Activated CD4-positive, CD25-positive, alpha-beta regulatory T cell treated with anti-CD3 and anti-CD28 coated beads, Interleukin-2, amount 50 U/mL, for 24 hours (primary cell): ENCODE measurements at places on chromosomes 2 and 18.

- ATAC-seq: no peak
Observed at GRCh38 chr2:97900806-97901205, 94.9 kb downstream of the TMEM131 start.

GRCh38 chr2:140698636-140699035 is 1432.2 kb downstream of the LRP1B start:
- no peak for ATAC-seq

DNA sequence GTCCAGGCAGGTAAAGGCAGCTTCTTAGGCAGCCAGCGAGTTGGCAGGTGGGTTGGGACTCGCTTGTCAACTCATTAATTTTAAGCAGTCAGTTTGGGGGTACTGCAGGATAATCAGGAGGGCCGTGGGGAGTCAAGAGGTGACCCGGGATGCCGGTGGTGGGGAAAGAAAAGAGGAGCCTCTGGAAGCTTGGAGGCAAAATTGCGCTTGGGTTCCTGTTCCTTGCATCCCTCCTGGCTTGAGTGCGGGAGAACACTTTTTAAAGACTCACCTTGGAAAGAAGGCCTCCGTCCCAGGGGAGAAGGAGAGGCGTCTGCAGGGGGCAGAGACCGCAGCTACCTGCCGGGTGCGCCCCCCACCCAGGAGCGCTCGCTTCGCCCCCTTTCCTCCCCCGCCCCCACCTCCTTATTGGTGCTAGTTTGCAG is at the start of gene KCNJ3:
KCNJ3 (plus strand) TSS at position 400 of the 425 bp plus-strand sequence. CDS start 81 bp downstream, outside the sequence.
- ATAC-seq: no peak

GRCh38 chr2:48397281-48397680 is 132.7 kb upstream of the STON1 start:
- no peak for ATAC-seq

- no peak for ATAC-seq
Observed at GRCh38 chr2:165369131-165369897, 100.2 kb upstream of the CSRNP3 start.

DNA sequence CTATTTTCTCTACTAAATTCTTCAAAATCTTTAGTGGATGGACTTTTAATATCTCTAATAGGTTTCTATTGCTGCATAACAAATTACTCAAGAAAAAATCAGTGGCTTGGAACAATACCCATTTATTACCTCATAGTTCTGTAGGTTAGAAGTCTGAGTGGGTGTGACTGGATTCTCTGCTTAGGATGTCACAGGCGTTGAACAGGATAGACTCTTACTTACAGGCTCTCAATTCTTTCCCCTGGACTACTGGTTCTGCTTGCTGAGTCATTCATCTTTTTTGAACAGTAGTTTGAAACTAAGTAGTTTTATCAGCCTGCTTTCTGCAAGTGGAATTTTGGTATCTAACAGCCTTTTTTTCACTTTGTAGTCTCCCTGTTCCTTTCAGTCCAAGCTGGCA is 265.4 kb downstream of the ZNF385B start:
- ATAC-seq: no peak

DNA sequence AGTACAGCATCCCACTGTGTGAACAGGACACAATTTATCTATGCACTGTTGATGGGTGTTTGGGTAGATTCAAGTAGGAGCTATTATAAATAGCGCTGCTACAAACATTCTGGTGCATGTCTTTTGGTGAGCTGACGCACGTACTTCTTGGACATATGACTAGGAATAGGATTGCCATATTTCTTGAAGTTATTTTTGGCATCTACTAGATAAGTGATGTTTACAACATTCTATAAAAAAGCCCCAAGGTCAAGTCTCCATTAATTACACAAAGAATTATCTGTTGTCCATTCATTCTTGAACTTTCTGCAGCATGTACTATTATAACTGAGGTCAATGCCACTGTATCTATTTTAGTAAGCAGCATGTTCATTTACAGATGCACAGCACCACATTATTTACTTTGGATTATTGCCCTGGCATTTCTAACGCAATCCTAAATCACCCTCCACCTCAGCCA is 225.5 kb upstream of the TMEM200C start:
- no peak for ATAC-seq

- peak; percentile 17 for ATAC-seq
Observed at GRCh38 chr18:13276530-13277520, 58.3 kb downstream of the LDLRAD4 start.

- ATAC-seq: no peak
Observed at GRCh38 chr2:27247893-27248292, 15.0 kb downstream of the SLC30A3 start.

DNA sequence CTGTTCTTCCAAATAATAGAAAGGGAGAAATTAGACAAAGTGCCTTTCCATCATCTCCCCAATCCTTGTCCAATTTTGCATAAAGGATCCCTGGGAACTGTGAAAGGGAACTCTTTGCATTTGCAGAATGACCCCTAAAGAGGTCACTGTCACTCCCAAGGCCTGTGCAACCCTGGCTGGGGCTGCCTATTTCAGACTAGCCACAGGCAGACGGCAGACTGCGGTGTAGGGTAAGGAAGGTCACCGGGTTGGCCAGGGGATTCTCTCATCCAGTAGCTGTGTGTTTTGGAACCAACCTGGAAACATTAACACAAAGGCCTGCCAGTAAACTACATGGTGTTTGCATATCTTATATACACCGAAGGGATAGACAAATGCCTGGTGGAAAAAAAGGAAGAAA is 818.7 kb downstream of the BCL11A start:
- no peak for ATAC-seq

- no peak for ATAC-seq
Observed at GRCh38 chr2:206614811-206615210, 27.5 kb upstream of the FAM237A start.

- ATAC-seq: no peak
Observed at GRCh38 chr18:13243363-13243762, 24.8 kb downstream of the LDLRAD4 start.

DNA sequence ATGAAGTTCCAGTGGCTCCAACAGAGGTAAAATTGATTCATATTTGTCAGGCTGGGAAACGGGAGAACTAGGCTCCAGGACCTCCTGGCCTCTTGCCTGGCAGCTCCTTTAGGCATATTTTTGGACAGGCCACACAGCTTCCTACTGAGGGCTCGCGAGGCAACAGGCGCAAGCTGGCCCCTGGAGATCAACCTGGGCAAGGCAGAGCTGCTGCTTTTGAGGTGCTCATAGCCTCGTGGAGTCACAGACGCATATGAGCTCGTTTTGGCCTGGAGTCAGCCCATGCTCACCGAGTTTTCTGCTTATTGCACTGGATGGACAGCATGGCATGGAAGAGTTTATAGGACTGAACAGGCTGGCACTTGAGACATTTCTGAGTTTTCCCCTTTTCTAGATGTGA is 97.7 kb downstream of the CAPN13 start:
- ATAC-seq: no peak

DNA sequence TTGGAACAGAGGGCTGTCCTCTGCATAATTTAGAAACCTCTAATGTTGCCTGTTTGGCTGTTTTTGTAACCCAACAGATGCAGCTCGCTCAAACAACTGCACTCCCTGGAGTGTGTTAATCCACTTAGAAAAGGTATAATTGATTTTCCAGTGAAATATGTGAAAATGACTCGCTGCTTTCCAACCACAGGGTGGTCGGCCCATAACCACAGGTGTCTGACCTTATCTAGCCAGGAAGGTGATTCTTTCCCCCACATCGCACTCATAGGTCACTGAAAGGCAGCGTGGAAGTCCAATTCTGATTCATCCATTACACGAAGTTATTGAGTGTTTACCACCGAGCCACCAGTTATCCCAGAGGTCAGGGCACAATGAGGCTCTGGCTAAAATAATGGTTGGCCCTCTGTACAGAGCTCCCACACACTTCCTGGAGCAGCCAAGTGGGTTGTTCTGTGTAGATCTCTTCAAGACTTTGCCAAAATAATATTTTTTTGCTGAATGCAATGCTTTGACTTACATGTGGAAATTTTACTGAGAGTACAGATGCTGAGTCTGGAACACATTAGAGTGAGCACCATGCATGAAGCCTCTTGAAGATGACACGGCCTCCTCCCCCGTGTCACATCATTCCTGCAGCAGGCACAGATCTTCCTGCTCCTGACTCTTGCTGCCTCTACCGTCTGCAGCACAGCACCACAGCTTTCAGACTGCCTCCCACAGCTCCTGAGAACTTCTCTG is 396.2 kb downstream of the ZNF516 start:
- ATAC-seq: no peak

DNA sequence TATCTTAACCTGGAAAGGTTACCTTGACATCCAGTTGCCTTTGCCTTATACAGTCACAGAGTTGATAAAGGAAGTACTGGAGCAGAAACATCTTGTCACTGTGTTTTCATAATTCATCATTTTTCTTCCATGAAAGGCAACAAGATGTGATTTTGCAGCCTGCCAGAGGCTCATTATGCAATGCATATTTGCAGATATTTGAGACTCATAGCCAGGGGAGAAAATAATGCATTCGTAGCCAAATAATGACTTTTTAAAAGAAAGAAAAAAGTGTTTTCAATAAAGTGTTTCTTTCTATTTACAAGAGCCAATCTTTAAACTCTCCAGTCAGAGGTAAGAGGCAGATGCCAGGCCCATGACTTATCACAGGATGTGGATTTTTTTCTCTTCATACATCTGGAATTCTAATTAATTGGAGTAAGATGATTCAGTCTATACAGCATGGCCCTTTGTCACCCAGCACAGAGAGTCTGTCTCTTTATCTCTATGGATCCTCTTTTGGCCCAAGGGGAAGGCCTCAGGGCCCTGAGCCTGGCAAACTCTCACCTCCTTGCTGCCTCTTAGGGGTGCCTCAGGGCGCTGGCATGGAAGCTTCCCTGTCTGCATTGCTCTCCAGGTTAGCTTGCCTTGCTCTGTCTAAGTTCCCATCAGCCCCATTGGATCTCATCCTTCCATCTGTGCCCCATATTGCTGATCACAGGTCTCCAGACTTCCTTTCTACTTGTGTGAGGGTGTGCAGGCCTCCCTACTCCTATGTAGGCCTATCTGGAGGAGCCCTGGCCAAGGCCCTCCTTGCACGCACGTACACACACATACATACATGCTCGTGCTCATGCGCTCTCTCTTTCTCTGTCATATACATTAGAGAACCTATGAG is 247.7 kb downstream of the TPGS2 start:
- ATAC-seq: no peak

GRCh38 chr2:119059287-119059686 is 99.3 kb downstream of the C1QL2 start:
- ATAC-seq: no peak

GRCh38 chr2:26671691-26672090 is 20.8 kb upstream of the KCNK3 start:
- ATAC-seq: no peak
